ENCODE measurements at places on chromosomes 2 and 18.

GRCh38 chr18:78425019-78425412 is 554.6 kb upstream of the SALL3 start:
- peaks cover 3% of the 10 kb centered on the region for H3K27me3 ChIP-seq
- no peak overlapping the region for H3K4me3 ChIP-seq
- H3K36me3 ChIP-seq: no peaks in the 10 kb centered on the region
- H3K27ac ChIP-seq: no peak overlapping the region

- H3K27ac ChIP-seq: peak overlapping the region; percentile 94
- peaks cover 95% of the 10 kb centered on the region for H3K4me1 ChIP-seq
- no peaks in the 10 kb centered on the region for H3K27me3 ChIP-seq
- peaks cover 93% of the 10 kb centered on the region for H3K36me3 ChIP-seq
- DNase-seq: no peak
These were observed 23.5 kb downstream of the CDC42EP3 start for GRCh38 chr2:37647971-37648330.

DNA sequence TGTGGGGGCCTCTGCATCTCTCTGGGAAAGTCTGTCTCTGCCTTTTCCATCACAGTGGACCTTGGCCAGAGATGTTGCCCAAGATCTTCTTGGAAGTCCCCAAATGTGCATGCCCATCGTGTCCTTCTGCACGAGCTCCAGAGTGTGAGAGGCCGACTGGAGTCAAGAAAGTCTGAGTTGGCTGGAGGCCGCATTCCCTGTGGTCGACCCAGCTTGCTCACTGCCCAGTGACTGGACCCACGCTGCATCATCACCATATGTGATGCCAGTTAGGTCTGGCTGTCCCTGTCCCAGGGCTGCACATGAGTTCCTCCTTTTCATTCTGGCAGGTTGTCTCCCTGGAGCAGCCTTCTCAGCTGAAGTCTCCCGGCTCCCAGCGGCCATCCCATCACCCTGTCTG is 93.8 kb downstream of the ARL4C start:
- no peak overlapping the region for H3K4me3 ChIP-seq
- peaks cover 52% of the 10 kb centered on the region for H3K4me1 ChIP-seq
- no peak for DNase-seq
- no peak overlapping the region for H3K27ac ChIP-seq
- H3K36me3 ChIP-seq: no peaks in the 10 kb centered on the region
- no peaks in the 10 kb centered on the region for H3K27me3 ChIP-seq

- no peak for DNase-seq
- no peak overlapping the region for H3K4me3 ChIP-seq
- no peaks in the 10 kb centered on the region for H3K27me3 ChIP-seq
- no peak overlapping the region for H3K27ac ChIP-seq
- H3K4me1 ChIP-seq: peaks cover 14% of the 10 kb centered on the region
These were observed 43.7 kb upstream of the DARS1 start for GRCh38 chr2:136029149-136029548.

- H3K36me3 ChIP-seq: peaks cover 10% of the 10 kb centered on the region
- no peak overlapping the region for H3K4me3 ChIP-seq
- no peaks in the 10 kb centered on the region for H3K27me3 ChIP-seq
- no peak for DNase-seq
These were observed 107.1 kb downstream of the TTN start for GRCh38 chr2:178700136-178700535.

DNA sequence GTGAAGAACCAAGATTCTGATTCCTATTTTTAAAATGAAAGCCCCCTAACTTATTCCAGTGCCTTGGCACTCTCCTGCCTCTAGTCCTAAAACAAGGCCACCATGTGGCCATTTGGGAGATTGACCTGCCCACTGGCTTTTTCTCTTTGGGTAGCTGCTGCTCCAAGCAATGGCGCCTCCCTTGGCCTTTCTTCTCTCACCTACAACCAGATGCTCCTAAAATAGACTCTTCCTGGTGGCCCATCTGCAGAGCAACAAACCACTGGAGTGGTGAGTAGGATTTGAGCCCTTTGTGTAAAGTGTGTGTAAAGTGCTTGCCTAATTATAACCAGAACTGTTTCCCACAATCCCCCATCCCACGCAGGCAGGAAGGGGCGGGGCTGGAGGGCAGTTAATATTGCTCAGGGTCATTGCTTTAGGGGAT is 114.2 kb downstream of the FHOD3 start:
- H3K36me3 ChIP-seq: no peaks in the 10 kb centered on the region
- H3K4me3 ChIP-seq: no peak overlapping the region
- H3K4me1 ChIP-seq: no peaks in the 10 kb centered on the region
- H3K27me3 ChIP-seq: peaks cover 11% of the 10 kb centered on the region

- H3K36me3 ChIP-seq: no peaks in the 10 kb centered on the region
- peaks cover 16% of the 10 kb centered on the region for H3K27me3 ChIP-seq
- no peak overlapping the region for H3K27ac ChIP-seq
- no peaks in the 10 kb centered on the region for H3K4me1 ChIP-seq
- no peak for DNase-seq
These were observed 374.8 kb downstream of the CLIP4 start for GRCh38 chr2:29490045-29490444.

DNA sequence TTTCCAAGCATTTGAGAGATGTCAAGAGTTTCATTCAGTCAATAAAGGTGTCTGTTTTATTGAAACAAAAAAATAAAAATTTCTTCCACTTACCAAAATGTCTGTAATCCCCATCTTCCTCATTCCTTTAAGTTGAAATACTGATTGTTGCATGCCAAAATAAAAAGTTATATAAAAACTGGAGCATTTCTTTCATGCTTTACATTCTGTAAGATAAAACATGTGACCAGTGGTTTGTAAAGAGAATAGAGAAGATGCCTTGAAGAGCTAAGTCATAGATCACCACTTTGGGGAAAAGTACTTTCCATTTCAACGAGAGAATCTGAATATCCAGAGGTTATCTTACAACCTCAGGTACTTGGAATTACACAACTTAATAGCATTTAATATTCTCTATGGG is 35.9 kb upstream of the MYO1B start:
- H3K27me3 ChIP-seq: no peaks in the 10 kb centered on the region
- H3K27ac ChIP-seq: no peak overlapping the region
- DNase-seq: no peak
- no peak overlapping the region for H3K4me3 ChIP-seq
- peaks cover 22% of the 10 kb centered on the region for H3K4me1 ChIP-seq

DNA sequence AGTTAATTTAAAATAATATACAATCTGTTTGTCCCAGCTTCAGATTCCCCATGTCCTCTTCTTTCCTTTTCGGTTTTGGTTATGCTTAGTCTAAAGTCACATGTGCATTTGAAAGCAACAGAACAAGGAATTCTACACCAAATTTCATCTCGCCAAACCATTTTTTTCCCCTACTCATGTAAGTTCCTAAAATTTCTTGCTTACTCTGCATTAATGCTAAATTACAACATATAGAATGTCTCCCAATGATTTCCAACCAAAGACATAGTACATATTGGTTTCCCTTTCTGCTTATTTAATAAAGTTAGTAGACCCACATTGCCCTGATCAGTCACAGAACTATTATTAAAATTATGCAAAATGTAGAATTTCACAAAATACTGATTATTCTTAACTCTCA is 212.3 kb downstream of the ARHGAP15 start:
- H3K4me1 ChIP-seq: peaks cover 64% of the 10 kb centered on the region
- peaks cover 18% of the 10 kb centered on the region for H3K36me3 ChIP-seq
- H3K27ac ChIP-seq: no peak overlapping the region

- peaks cover 7% of the 10 kb centered on the region for H3K4me1 ChIP-seq
- H3K36me3 ChIP-seq: no peaks in the 10 kb centered on the region
- H3K4me3 ChIP-seq: no peak overlapping the region
- no peak overlapping the region for H3K27ac ChIP-seq
- H3K27me3 ChIP-seq: peaks cover 69% of the 10 kb centered on the region
These were observed 172.5 kb downstream of the AGAP1 start for GRCh38 chr2:235666213-235666781.

DNA sequence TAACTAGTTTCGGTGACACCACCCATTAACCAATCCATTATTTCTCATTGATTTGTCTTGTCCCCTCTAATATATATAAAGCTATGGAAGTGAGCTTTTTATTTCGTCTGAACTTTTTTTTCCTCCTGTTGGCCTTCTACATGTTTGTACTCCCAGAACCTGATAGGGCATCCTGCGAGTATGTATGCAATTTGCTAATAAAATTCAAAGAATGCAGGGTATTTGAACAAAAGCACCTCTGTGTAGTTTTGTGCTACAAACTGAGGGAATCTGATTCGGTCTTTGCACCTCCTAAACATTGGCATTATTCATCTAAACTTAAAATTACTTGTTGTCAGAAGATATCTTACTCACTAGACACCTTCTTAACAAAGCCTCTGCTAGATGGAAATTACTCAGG is 242.9 kb upstream of the TMEFF2 start:
- H3K36me3 ChIP-seq: no peaks in the 10 kb centered on the region
- H3K4me1 ChIP-seq: no peaks in the 10 kb centered on the region
- H3K27ac ChIP-seq: no peak overlapping the region

- H3K36me3 ChIP-seq: no peaks in the 10 kb centered on the region
- H3K27me3 ChIP-seq: no peaks in the 10 kb centered on the region
- peak overlapping the region; percentile 0 for H3K27ac ChIP-seq
- DNase-seq: no peak
- peaks cover 23% of the 10 kb centered on the region for H3K4me1 ChIP-seq
These were observed 12.3 kb downstream of the FBLN7 start for GRCh38 chr2:112150447-112150846.

DNA sequence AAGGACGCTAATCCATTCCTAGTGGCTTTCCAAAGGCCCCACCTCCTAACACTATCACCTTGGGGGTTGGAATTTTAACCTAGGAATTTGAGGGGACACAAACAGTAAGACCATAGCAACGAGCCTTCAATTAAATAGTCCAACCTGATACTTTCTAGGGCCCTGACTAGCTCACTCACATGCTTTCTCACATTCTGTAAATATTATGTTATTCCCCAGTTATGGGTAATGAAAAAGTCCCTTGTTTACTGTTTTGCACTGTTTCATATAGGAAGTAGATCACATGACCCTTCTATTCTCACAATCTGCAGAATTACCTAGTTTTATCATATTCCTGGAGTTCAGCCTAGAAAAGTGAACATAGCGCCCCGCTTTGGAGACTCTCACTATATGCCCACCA is 1212.1 kb upstream of the ACVR2A start:
- no peaks in the 10 kb centered on the region for H3K27me3 ChIP-seq
- no peaks in the 10 kb centered on the region for H3K4me1 ChIP-seq
- no peak overlapping the region for H3K4me3 ChIP-seq
- H3K36me3 ChIP-seq: no peaks in the 10 kb centered on the region
- H3K27ac ChIP-seq: no peak overlapping the region

GRCh38 chr2:141560723-141561122 is 570.1 kb downstream of the LRP1B start:
- H3K36me3 ChIP-seq: no peaks in the 10 kb centered on the region
- H3K27ac ChIP-seq: no peak overlapping the region
- H3K27me3 ChIP-seq: no peaks in the 10 kb centered on the region
- no peak overlapping the region for H3K4me3 ChIP-seq
- no peaks in the 10 kb centered on the region for H3K4me1 ChIP-seq

DNA sequence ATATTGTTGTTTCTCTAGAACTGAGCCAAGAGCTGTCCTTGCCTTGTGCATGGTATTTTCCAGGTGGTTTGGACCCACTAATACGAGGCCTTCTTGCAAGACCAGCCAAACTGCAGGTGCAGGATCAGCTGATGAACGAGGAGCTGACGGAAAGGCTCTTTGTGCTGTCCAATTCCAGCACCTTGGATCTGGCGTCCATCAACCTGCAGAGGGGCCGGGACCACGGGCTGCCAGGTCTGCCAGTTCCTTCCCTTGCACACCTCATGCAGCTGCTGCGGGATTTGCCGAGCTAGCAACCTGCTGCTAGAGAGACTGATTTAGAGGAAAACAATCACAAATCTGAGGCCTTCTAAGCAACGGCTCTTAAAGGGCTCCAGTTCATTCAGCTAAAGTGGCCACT is 74.5 kb downstream of the TPO start:
- H3K4me3 ChIP-seq: no peak overlapping the region
- DNase-seq: peak; percentile 5
- no peaks in the 10 kb centered on the region for H3K36me3 ChIP-seq
- no peaks in the 10 kb centered on the region for H3K27me3 ChIP-seq
- no peaks in the 10 kb centered on the region for H3K4me1 ChIP-seq
- H3K27ac ChIP-seq: no peak overlapping the region

GRCh38 chr2:174142290-174142689 is 106.0 kb downstream of the OLA1 start:
- H3K4me3 ChIP-seq: no peak overlapping the region
- H3K36me3 ChIP-seq: peaks cover 43% of the 10 kb centered on the region
- H3K27ac ChIP-seq: no peak overlapping the region
- H3K4me1 ChIP-seq: peaks cover 7% of the 10 kb centered on the region
- DNase-seq: no peak

- no peak for DNase-seq
- H3K36me3 ChIP-seq: no peaks in the 10 kb centered on the region
- H3K4me1 ChIP-seq: no peaks in the 10 kb centered on the region
- peaks cover 17% of the 10 kb centered on the region for H3K27me3 ChIP-seq
These were observed 22.3 kb upstream of the CAVIN2 start for GRCh38 chr2:191869178-191869577.

- H3K27ac ChIP-seq: no peak overlapping the region
- peak overlapping the region; percentile 76 for H3K4me3 ChIP-seq
- H3K27me3 ChIP-seq: peaks cover 70% of the 10 kb centered on the region
These were observed 819 bp upstream of the SERPINE2 start for GRCh38 chr2:224039770-224040440.

GRCh38 chr18:74113711-74114110 is 33.9 kb downstream of the FBXO15 start:
- H3K4me3 ChIP-seq: no peak overlapping the region
- no peak for DNase-seq
- H3K27me3 ChIP-seq: no peaks in the 10 kb centered on the region
- H3K4me1 ChIP-seq: peaks cover 7% of the 10 kb centered on the region
- H3K36me3 ChIP-seq: peaks cover 4% of the 10 kb centered on the region

Measured in activated T-cell treated with anti-CD3 and anti-CD28 coated beads, Interleukin-2, amount 50 U/mL, for 24 hours (primary cell).